Upper lobe of left lung (tissue), 6 donors: ENCODE measurements at places on chromosomes 2 and 18.

- DNase-seq, result no peak
Measured at GRCh38 chr2:88085602-88086001, 18.0 kb downstream of the SMYD1 start.

- no peak for DNase-seq
Measured at GRCh38 chr2:100831831-100832230, 11.9 kb downstream of the NPAS2 start.

DNA sequence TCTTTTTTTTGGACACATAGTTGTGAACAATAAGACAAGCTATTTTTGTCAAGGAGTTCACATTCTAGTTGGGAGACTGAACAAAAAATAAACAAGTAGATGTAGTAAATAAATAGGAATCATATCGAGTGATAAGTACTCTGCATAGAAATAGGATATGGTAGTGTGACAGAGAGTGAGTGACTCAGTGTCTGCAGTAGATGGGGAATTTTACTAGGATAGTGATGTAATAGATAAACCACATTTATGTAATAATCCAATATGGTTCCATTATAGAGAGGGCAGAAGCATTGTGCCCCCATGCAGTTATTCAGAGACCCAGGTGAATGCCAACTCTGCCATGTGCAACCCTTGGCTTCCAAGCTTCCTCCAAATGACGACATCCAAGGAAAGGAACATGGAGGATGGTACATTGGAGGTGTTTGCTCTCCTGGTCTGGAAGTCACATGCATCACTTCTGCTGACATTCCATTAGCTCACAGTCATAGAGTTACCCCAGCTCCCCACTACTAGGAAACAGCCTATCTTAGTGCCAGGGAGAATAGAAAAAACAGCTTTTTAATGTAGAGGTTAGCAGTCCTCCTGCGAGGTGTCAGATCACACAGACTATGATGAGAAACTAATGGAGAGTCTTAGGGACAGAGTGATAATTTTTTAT lies 595.4 kb downstream of the NYAP2 start:
- DNase-seq, result no peak

GRCh38 chr2:105274046-105274445 lies 32.5 kb downstream of the GPR45 start:
- DNase-seq, result no peak
